ENCODE measurements at places on chromosomes 13 and 19. TPM values are rescaled to one million over a fixed set of nuclear protein-coding genes. Genes with fewer than 3 reads are reported as not detected.

GRCh38 chr13:80577926-80578670, 237.2 kb upstream of the SPRY2 start:
- no peak for DNase-seq

DNA sequence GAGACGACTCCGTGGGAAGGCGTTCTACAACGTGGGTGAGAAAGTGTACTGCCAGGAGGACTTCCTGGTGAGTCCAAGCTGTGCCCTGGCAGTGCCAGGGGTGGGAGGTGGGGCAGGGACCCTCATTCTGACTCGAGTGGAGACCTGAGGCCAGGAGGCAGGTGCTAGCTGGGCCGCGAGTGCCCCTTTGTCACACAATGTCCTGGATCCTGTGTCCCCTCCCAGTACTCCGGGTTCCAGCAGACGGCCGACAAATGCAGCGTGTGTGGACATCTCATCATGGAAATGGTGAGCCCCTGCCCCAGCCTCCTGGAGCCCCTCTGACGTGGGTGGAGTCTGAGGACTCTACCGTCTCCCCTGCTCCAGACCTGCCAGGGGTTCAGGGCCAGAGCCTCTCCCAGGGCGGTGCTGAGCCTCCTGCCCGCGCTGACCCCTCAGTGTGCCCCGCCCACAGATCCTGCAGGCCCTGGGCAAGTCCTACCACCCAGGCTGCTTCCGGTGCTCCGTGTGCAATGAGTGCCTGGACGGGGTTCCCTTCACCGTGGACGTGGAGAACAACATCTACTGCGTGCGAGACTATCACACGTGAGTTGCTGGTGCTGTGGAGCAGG, 11.6 kb downstream of the WTIP start:
- no peak for DNase-seq

GRCh38 chr19:42132851-42133528, 744 bp upstream of the POU2F2 start:
- peak; percentile 59 for DNase-seq

DNA sequence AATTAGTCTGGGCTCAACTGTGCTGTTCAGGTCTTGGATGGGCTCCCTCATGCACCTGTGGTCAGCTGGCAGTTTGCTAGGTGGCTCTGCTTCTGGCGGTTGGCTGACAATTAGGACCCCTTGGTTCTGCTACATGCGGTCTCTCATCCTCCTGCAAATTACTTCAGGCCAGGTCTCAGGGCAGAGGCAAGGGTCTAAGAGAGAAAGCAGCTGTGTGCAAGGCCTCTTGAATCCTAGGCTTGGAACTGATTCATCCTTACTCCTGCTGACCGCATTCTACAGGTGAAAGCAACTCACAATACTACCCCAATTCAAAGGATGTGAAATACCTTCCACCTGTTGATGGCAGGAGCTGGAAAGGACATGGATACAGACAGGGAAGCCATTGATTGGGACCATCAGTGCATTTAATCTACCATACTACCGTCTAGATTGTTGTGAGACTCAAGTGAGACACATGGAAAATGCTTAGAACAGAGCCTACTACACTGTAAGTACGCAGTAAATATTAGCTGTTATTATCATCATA, 19.1 kb downstream of the CBY2 start:
- DNase-seq: no peak

DNA sequence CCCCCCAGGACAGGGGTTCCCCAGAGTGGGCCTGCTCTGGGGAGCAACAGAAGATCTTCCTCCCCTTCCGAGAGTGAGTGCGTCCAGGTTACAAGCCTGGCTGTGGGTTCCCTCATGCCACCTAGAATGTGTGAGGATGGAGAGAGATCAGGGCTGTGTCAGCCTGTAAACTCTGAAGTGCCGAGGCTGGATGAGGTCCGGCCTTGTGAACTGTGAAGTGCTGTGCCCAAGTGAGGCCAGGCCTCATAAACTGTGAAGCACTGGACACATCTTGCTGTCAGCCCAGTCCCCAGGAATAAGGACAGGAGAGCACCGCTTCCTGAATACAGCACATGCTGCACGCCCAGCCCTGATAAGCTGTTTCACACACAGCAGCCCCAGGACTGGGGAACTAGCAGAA, 7.6 kb downstream of the KCNN1 start:
- DNase-seq: no peak

- no peak for DNase-seq
These were observed 40.5 kb upstream of the KLF5 start for GRCh38 chr13:73018336-73018735.

The DNAJC15 gene
- 16.8 TPM for total RNA-seq

DNA sequence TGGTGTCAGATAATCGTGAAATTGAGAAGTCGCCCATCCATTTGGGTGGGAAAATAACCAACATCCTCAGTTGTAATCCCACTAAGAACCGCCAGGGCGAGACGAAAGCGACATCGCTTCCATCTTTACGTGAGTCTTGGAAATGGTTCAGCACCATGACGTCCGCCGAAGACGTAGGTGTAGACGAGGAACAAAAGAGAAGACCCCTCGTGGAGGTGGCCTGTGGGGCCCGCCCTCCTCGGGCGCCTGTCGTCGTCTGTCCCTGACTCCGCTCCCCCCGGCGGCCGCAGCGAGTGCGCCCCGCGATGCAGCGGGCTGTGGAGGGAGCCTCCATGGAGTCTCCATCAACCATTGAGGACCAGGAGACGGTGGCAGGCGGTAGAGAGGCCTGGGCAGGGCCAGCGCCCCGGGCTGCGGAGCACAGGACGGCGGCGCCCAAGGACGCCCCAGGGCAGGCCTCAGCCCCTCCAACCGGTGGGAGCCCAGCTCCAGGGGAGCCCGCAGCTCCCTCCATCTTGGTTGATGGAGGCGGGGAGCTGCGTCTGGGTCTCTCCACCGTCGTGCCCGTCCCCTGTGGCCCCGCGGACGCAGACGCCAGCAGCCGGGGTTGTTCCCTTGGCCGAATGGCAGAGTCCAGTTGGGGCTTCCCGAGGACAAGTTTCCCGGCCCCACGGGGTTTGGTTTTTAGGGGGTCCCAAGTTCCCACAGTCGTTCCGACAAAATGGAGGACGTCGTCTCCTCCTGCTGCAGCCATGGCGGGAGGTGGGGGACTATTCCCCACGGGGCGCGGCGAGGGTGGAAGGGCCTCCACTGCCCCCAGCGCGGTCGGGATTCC, 990 bp upstream of the ZMYM2 start:
- DNase-seq: peak; percentile 78

DNA sequence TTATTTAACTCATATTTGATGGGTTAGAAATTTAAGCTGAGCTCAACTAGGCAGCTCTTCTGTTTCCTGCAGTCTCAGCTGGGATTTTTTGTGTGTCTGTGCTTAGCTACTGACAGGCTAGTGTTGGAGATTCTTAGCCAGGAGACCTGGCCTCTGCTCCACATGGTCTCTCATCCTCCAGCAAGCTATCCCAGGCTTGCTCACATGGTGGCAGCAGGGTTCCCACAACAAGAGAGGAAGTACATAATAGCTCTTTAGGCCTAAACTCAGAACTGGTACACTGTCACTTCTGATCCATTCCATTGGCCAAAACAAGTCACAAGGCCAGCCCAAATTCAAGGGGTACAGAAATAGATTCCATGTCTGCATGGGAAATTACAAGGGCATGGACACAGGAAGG, 406.2 kb downstream of the SUCLA2 start:
- no peak for DNase-seq

DNA sequence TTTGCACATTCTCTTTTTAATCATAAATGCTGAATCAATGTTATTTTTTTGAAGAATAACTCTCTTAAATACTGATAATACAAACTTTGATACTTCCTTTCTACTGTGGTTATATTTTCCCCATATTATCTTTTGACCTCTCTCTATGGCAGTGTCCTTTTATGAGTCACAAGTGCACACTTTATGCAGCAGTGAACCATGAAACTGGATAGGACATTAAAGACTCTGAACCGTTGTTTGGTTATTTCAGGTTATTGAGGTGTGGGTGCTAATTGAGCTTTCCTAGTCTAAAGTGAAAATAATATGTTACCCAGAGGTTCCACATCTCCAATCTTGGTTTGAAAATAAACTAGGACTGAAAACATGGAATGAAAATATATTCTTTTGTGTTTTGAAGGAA, 71.4 kb downstream of the DGKH start:
- no peak for DNase-seq

DNA sequence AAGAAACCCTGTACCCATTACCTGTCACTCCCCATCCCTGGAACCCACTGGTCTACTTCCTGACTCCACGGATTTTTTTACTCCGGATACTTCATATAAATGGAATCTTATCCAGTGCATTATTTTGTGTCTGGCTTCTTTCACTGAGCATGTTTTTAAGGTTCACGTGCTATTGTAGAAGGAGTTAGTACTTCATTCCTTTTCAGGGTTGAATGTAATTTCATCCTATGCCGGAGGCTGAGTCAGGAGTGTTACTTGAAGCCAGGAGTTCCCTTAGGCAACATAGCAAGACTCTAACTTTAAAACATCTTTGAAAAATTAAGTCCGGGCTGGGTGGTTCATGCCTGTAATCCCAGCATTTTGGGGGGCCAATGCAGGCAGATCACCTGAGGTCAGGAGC, 17.9 kb upstream of the ELAVL1 start:
- no peak for DNase-seq

The AMER2 gene
- 162 TPM for total RNA-seq

GRCh38 chr13:45737571-45738017, 35.5 kb downstream of the CBY2 start:
- DNase-seq: no peak

GRCh38 chr19:15702534-15702930, 25.3 kb upstream of the OR10H2 start:
- DNase-seq: no peak

- no peak for DNase-seq
These were observed 246.1 kb upstream of the MAB21L1 start for GRCh38 chr13:35722458-35723052.

- DNase-seq: no peak
These were observed 14.8 kb downstream of the EPSTI1 start for GRCh38 chr13:42977219-42977659.

The SBSN gene
- 1.2 TPM for total RNA-seq

DNA sequence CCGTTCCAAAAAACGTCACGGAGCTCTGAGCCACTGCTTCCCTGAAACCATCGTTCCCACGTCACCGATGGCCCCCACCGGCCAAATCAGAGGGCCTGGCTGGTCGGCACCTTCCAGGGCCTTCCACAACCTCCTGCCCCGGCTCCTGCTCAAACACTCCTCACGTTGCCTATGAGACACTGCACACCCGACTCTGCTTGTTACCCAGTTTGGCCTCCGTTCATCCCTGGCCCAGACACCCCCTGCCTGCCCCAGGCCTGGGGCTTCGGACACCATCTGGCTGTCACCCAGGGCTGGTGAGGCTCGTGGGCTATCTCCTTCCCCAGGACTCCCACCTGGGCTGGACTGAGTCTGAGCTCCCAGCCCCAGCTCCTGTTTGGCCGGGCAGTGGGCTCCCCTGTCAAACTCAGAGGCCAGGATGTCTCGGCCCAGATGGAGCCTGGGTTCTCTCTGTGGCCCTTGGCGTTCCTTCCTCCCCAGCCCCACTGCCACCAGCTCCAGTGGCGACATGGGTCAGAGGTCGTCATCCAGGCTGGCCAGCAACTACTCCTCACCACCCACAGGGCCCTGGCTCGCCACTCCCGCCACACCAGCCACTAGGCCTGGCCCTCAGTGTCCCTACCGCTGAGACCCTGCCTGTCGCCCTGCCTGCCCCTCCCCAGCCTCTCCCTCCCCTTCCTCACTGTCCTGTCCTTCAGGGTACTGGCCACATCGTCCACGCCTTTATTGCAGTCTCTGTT, 17.7 kb downstream of the CERS1 start:
- no peak for DNase-seq

The ATG4D gene
- 33.3 TPM for total RNA-seq

The ZNF528 gene
- total RNA-seq: 79.7 TPM

- no peak for DNase-seq
These were observed 168.3 kb downstream of the PCDH20 start for GRCh38 chr13:61247149-61247936.

GRCh38 chr13:26011996-26012821, 39.6 kb downstream of the SHISA2 start:
- no peak for DNase-seq

GRCh38 chr13:73055813-73056564, 2.8 kb upstream of the KLF5 start:
- no peak for DNase-seq

- no peak for DNase-seq
These were observed 119.7 kb upstream of the MRI1 start for GRCh38 chr19:13644645-13645044.

GRCh38 chr19:19420570-19421298, 15.3 kb downstream of the GATAD2A start:
- DNase-seq: no peak

DNA sequence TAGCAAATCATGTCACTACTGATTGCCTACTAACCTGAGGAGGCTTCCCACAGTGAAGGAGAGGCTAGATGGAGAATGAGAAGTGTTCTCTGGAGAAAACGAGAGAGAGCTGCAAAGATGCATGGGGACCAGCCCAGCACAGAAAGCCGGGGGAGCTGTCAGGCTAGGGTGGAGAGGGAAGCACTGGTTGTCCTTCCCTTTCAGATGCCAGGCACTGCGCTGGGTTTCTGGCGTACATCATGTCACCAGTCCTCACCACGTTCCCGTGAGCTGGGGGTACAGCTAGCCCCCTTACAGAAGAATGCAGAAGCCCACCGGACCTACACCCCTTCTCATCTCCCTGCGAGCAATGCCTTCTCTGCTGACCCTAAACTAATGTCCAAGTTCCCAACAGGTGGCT, 86.0 kb downstream of the STK24 start:
- DNase-seq: no peak

DNA sequence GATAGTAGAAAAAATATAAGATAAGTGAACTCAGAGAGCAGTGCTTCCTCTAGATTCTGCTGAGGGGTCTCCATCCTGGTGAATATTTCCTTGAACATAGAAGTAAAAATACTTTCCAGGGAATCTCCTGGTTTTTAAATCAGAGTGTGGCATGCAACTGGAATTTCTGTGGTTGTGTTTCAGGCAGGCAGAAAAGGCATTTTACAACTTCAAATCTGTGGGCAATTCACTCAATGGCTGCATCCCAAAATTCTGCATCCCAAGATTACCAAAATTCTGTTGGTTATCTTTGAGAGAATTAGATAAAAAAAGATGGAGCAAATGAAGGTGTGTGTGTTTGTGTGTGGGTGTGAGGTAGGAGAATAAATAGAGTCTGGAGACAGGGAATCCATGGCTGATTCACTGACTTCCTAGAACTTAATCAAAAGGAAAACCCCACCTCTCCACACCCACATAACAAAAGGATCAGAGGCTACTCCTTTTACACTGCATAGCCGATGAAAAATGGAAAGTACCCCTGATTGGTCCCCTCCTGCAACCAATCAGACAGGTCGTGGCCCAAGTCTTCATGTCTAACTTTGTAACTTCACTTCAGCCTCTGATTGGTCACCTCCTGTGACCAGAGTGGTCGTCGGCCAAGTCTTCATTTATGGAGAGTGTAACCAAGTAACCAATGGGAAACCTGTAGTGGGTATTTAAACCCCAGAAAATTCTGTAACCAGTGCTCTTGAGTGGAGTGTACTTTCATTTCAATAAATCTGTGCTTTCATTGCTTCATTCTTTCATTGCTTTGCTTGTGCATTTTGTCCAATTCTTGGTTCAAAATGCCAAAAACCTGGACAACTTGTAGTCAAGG, 112.8 kb downstream of the DLEU7 start:
- no peak for DNase-seq

GRCh38 chr19:55546011-55546410, 668 bp upstream of the SBK3 start:
- DNase-seq: no peak

GRCh38 chr19:29603308-29603707, 2.8 kb upstream of the POP4 start:
- no peak for DNase-seq

The C19orf18 gene
- 4.4 TPM for total RNA-seq
